Dermis blood vessel endothelial cell (primary cell): ENCODE measurements at places on chromosomes 7 and 10. TPM values are rescaled to one million over a fixed set of nuclear protein-coding genes. Genes with fewer than 3 reads are reported as not detected.

OPALIN gene
- not detected in 2 replicates for total RNA-seq

PRSS37 gene
- total RNA-seq = not detected in 2 replicates

NPFFR1 gene
- not detected in 2 replicates for total RNA-seq

RAB19 gene
- not detected in 2 replicates for total RNA-seq

TIMM23 gene
- total RNA-seq = 71.5 and 73.8 TPM in 2 replicates

ST8SIA6 gene
- 0.34 and 2.3 TPM in 2 replicates for total RNA-seq

GDF10 gene
- not detected in 2 replicates for total RNA-seq

TWIST1 gene
- not detected in 2 replicates for total RNA-seq

GTF2IRD2 gene
- 3.8 and 4.8 TPM in 2 replicates for total RNA-seq

AMZ1 gene
- total RNA-seq = under 0.01 TPM in 2 replicates

ZWINT gene
- total RNA-seq = 28.8 and 67.1 TPM in 2 replicates

PHYHIPL gene
- under 0.01 TPM in 1 of 2 replicates, not detected in the other for total RNA-seq

MUC12 gene
- total RNA-seq = not detected in 2 replicates

MMP21 gene
- total RNA-seq = 0.34 and 0.65 TPM in 2 replicates

ZNF487 gene
- total RNA-seq = 2.7 TPM in 2 replicates

AMPH gene
- total RNA-seq = not detected in 2 replicates

SLC13A1 gene
- not detected in 2 replicates for total RNA-seq

KCNH2 gene
- total RNA-seq = under 0.01 TPM in 1 of 2 replicates, not detected in the other

NEUROD6 gene
- not detected in 2 replicates for total RNA-seq

ANK3 gene
- total RNA-seq = 0.85 and 4.4 TPM in 2 replicates

SEMA3C gene
- 0.85 and 4.2 TPM in 2 replicates for total RNA-seq

GLI3 gene
- 1.0 and 1.6 TPM in 2 replicates for total RNA-seq

IDI1 gene
- 59.6 and 95.5 TPM in 2 replicates for total RNA-seq

MAT1A gene
- total RNA-seq = not detected in 2 replicates

TUBB8 gene
- total RNA-seq = 0.09 TPM in 1 of 2 replicates, not detected in the other

NUTM2D gene
- 0.51 and 1.4 TPM in 2 replicates for total RNA-seq

PTPRZ1 gene
- under 0.01 TPM in 2 replicates for total RNA-seq

VPS37D gene
- total RNA-seq = 2.5 and 5.4 TPM in 2 replicates

MBLAC1 gene
- 2.4 and 3.7 TPM in 2 replicates for total RNA-seq

PRSS1 gene
- not detected in 2 replicates for total RNA-seq

MRPS33 gene
- total RNA-seq = 15.1 and 17.0 TPM in 2 replicates

PARD3 gene
- total RNA-seq = 36.4 and 54.7 TPM in 2 replicates

IGFBP1 gene
- 0.34 and 0.47 TPM in 2 replicates for total RNA-seq

GBF1 gene
- 17.5 and 40.3 TPM in 2 replicates for total RNA-seq

HPSE2 gene
- total RNA-seq = 0.05 TPM in 1 of 2 replicates, not detected in the other

LRRC72 gene
- not detected in 2 replicates for total RNA-seq

ZCCHC24 gene
- total RNA-seq = 7.3 and 9.8 TPM in 2 replicates

DLG5 gene
- 7.8 and 11.1 TPM in 2 replicates for total RNA-seq

C7orf57 gene
- not detected in 2 replicates for total RNA-seq

WDFY4 gene
- 0.34 and 2.1 TPM in 2 replicates for total RNA-seq

PAX4 gene
- total RNA-seq = 0.09 TPM in 1 of 2 replicates, not detected in the other

PARP12 gene
- total RNA-seq = 98.3 and 107 TPM in 2 replicates

POR gene
- total RNA-seq = 87.0 and 102 TPM in 2 replicates

GIMAP8 gene
- 157 and 178 TPM in 2 replicates for total RNA-seq

ELAPOR2 gene
- total RNA-seq = 108 and 168 TPM in 2 replicates

CADPS2 gene
- 69.4 and 83.7 TPM in 2 replicates for total RNA-seq

TMEM130 gene
- total RNA-seq = not detected in 2 replicates

TET1 gene
- 1.2 TPM in 2 replicates for total RNA-seq
